Stimulated activated CD4-positive, alpha-beta T cell treated with anti-CD3 and anti-CD28 coated beads, TNF-alpha, amount 100 ng/mL, for 48 hours (primary cell): ENCODE measurements at places on chromosomes 2 and 18.
A peak's percentile ranks its signal among the peaks of the same experiment; 100 is the strongest.

GRCh38 chr18:65990944-65991708 lies 240.3 kb downstream of the CDH7 start:
- DNase-seq: no peak

GRCh38 chr2:152730591-152731333 lies 12.3 kb downstream of the ARL6IP6 start:
- DNase-seq: no peak

DNA sequence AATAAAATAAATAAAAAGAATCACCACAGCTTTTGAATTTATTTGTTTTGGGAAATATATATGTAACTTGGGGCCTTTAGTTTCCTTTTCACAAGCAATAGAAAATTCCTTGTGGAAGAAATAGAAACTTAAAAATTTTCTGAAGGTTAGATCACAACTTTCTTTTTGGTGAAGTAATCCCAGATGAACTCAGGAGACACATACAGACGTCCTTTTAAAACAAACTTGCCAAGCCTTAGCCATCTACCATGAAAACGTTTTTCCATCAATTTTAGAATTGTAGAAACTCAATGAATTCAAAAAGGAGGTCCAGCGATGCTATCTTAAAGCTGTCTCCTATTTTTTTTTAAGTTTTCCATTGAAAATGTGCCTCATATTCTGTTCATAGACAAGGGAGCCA lies 225.6 kb downstream of the ASXL3 start:
- DNase-seq: no peak

GRCh38 chr2:238569507-238570195 lies 142.9 kb downstream of the ASB1 start:
- no peak for DNase-seq

- DNase-seq: no peak
Observed at GRCh38 chr18:36539674-36540231, 242.2 kb downstream of the FHOD3 start.

DNA sequence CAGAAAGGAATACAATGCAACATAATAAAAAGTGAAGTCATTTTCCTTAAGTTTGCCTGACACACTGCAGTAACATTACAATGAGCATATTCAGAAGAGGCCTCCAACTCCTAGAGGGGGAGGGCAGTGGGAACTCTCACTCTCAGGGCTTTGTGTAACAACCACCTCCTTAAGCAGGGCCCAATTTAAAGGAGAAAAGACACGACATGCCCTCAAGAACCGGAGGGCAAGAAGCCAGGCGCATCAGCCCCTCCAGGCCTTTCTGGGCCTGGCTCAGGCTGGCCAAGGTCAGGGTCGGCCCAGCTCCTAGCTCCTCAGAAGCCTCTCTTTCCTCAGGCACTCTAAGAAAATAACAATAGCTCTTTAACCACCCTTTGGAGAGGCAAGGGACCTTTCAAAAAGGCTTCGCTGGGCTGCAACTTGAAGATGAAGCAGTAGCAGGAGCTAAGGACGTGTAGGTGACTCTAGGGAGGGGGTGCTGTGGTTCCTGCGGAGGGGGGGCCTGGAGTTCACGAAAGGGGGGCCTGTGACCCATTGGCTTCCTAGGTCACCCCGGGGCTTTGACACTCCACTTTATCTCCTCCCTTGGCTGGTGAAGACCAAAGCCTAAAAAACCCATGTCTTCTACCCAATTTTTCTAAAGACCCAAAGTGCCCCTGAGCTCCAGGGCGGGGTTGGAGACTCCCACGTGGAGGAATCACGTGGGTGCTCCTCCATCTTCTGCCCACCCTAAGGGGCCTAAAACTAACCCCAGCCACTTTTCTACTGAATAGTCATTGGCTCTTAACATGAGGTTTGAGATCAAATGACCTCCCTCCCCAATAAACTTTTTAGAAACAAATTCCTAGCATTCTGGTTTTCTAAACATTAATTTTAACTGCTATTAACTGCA lies 13.3 kb downstream of the SERTAD2 start:
- DNase-seq: no peak

DNA sequence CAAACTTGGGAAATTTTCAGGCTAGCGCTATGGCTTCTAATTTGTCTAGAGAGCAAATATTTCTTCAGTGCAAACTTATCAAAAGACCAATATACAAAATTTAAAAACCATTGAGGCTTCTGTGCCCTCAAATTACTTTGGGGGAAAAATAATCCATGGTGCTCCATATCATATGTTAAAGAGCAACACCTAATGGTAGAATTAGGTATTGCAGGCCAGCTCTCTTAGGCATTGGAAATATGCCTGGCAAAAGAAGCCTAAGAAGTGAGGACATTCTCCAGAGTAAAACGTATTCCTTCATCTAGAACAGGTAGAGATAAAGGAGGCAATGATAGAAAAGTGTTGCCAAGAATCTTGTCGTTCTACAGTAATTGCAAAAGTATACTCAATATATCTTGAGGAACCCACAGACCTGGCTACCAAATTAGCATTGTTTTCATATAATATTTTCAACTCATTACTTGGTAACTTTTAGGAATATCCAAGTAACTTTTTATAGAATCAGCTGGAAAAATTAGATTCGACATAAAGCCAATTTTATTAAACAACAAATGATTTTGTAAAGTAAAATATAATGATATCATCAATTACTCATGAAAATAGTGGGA lies 401.1 kb downstream of the BCL11A start:
- DNase-seq: peak; percentile 12

DNA sequence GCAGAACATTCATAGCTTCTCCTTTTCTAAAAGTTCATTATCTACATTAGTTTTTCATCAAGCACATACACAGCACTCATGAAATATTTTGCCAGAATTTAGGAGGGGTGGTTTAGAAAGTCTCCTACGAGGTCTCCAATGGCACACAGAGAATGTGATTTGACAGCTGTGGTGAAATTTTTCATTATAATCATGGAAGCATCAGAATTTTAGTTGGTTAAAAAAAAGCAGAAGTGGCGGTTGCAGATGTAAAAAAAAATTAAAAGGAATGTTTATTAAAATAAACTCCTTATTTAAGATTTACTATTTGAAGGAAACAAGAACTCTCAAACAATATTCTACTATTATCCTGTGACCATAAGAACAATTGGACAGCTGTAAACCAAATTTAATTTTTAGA lies 10.8 kb upstream of the RHBDD1 start:
- DNase-seq: no peak

GRCh38 chr2:157413326-157414035 lies 30.4 kb downstream of the CYTIP start:
- no peak for DNase-seq

DNA sequence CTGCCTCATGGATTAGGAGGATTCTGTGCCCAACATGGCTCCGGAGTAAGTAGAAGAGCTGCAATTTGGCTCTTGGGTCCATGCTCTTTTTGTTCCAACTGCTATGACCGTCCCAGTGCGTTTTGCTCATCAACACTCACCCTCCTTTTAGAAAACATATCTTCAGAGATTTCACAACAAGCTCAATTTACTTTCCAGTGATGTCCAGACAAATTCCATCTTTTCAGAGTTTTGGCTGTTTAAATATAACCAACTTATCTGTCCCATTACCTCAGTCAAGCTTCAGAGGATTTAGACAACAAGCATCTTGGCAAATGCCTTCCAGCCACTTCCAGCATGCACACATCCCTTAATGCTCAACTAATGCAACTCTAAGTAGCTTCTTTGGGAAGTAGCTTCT lies 6.9 kb upstream of the SLC14A2 start:
- DNase-seq: no peak

DNA sequence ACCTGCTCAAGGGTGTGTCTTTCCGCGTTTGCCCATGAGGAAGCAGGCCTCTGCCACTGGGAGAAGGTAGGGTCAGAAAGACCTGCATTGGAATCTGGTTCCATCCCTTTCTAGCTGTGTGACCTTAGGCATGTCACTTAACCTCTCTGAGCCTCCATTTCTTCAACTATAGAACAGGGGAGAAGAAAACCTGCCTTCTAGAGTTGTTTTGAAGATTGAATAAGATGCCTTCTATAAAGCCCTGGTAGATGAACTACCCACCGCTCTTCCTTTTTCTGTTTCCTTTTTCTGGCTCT lies 507 bp downstream of the NAT8 start:
- no peak for DNase-seq

DNA sequence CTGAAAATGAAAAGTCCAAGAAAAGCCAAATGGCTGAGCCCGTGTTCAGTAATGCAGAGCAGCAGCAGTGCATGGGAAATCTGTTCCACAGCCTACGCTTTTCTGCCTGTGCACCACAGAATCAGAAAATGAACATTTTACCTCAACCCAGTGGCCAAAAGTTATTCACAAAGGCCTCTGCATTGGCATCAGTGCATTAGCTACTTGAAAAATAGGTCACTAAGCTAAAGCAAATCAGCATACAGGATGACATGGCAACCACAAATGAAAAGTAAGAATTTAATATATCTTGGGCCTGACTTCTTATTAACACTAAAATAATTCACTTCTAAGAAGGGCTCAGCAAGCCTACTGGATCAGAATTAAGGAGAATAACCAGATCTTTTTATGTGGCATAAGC lies 1145.3 kb upstream of the CHAC2 start:
- DNase-seq: no peak

GRCh38 chr2:42917425-42917927 lies 125.1 kb upstream of the HAAO start:
- no peak for DNase-seq

- DNase-seq: no peak
Observed at GRCh38 chr2:173822889-173823542, 142.2 kb downstream of the SP3 start.

- DNase-seq: no peak
Observed at GRCh38 chr18:2146092-2146491, 425.2 kb downstream of the METTL4 start.

DNA sequence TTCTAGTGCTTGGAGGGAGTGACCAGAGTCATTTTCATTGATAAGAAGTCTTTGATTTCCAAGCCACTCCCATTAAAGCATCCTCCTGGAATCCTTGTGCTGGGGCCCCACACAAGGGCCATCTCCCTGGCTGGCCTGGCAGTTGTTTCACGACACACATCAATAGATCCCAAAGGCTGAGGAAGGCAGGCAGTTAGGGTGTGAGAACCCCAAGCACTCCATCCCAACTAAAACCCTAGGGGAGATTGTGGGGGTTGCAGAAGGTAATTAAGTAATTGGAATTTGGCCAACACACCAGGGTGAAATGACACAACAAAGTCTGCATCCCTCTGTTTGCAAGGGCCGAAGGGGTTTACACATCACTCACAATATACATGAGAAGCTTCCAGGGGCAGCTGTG lies 578.1 kb upstream of the SYT4 start:
- no peak for DNase-seq

DNA sequence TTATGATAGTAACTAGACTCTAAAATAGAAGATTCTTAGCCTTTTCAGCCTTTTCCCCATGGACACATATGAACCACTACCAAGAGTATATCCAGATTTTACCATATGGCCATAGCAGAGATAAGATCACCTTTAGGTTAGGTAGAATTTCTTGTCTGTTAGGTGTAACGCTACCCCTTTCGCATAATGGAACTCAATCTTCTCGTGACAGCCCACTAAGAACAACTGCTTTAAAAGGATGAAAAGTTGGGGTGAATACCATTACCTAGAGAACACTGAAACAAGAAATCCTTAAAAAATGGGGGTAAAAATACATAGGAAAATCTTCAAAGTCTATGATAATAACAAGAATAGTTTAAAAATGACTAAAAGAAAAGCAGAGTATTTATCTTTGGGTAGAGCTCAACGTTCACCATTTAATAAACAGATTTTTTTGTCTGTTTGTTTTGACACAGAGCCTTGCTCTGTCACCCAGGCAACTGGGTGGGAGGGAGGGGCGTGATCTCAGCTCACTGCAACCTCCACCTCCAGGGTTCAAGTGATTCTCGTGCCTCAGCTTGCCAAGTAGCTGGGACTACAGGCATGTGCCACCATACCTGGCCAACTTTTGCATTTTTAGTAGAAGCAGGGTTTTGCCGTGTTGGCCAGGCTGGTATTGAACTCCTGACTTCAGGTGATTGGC lies 67.2 kb downstream of the VIL1 start:
- DNase-seq: no peak

DNA sequence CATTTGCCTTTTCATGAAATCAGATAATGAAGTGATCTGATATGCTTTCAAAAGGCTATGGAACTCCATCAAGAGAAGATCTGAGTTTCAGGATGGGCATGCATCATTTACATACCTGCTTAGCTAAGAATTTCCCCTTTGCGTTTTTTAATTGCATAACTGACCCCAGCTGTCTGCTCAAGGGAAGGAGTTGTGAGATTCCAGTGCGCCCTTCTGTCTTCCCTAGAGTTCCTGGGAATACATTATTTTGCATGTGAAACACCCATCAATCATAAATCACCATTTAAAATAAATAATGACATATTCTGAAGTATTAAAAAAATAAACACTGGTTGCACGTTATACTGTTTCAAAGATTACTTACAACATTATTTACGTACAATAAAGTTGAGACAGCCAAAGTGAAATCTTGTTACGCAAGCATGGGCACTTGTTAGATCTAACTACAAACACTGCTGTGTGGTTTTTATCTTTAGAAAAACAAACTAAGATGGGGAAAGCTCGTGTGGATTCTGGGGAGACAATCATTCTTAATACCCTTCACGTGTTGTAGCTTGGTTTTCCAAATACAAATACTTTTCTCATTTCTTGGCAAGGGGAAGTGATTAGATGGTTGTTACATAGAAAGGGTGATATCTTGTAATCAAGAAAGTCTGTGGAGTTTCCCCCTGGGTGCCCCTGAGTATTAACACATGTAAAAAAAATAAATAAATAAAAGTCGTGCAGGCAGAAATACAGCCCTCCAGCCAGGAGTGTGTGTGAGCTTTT lies 125.7 kb upstream of the LMAN1 start:
- DNase-seq: no peak

GRCh38 chr2:71787476-71788185 lies 334.3 kb downstream of the DYSF start:
- no peak for DNase-seq

GRCh38 chr2:199160081-199160480 lies 297.7 kb downstream of the SATB2 start:
- no peak for DNase-seq

DNA sequence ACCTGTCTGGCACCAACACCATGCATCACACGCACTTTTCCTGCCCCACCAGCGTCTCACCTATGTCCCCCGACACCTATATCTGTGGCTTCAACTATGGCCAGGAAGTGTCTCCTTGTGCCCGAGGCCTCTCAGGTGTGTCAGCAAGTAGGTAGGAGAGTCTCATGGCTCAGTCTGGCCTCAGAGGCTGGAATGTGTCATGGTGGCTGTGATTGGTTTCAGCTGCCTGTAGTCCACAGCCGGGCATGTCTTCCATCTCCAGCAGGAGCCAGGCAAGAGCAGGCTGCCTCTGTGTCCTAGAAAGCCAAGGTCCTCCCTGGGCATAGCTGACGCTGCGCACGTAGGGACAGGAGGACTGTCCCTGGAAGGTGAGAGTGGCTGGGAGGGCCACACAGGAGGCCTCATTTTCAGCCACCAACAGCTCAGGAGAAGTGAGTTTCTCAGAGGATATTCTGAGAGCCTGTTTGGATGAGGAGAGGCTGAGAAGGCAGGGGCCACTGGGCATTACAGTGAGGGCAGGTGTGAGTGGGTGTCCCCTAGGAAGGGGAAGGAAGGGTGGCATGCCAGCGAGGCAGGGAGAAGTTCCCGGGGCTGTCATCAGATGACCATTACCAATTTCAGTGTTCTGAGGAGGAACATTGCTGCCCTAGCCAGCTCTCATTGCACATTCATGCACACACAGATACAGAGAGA lies 47.2 kb downstream of the SDC1 start:
- DNase-seq: no peak

- DNase-seq: no peak
Observed at GRCh38 chr2:7456762-7457161, 539.5 kb downstream of the RNF144A start.

- no peak for DNase-seq
Observed at GRCh38 chr2:237694415-237695194, 67.2 kb downstream of the LRRFIP1 start.

- no peak for DNase-seq
Observed at GRCh38 chr2:112615051-112615450, 30.6 kb downstream of the CHCHD5 start.
